ENCODE measurements at places on chromosomes 1 and 21.

DNA sequence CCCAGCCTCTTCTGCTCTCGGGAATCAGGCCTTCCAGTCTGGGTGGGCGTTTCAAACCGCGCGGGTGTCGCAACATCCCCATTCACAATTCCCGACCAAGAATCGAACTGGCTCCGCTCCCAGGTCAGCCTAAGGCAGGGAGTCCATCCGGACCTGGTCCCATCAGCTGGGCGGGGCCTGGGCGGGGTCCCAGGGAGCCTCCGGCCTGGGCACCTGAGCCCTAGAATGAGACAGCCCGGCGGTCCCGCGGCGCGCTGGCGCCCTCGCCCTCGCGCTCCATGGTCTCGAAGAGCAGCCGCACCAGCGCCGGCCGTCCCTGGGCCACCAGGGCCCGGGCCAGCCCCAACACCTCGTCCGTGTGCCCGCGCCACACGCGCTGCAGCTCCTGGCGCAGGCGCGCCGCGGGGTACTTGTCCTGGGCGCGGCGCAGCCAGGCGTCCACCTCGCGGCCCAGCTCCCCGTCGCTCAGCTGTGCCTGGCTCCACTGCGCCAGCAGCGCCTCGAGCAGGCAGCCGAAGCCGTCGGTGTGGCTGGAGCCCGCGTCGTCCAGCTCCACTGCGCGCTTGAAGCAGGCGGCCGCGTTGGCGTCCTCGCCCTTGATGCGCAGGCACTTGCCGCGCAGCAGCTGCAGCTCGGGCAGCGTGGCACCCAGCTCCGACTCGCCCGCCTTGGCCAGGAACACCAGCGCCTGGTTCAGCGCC, 16.9 kb upstream of the PARS2 start:
- ATAC-seq: peak; percentile 54

DNA sequence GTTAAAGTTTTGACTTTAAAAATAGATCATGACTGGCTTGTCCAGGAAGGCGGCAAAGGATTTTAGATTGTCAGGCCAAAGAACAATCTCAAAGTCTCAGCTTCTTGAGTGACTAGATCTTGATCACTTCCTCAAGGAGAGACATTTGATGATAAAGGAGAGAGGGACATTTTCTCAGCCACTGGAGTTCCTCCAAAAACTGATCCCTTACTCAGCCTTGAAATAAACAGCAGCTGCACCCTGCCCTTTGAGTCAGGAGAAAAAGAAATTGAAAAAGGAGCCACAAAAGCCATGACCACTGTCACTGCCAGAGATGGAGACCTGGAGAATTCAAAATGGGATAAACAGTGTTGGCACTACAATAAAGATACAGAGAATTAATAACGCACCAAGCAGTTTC, 288.4 kb upstream of the PRMT6 start:
- no peak for ATAC-seq

GRCh38 chr1:36664571-36665287, 182.0 kb upstream of the CSF3R start:
- no peak for ATAC-seq

- ATAC-seq: no peak
Measured at GRCh38 chr1:10687782-10688408, 108.6 kb downstream of the CASZ1 start.

- no peak for ATAC-seq
Measured at GRCh38 chr1:228000836-228001563, 5.8 kb upstream of the WNT3A start.

DNA sequence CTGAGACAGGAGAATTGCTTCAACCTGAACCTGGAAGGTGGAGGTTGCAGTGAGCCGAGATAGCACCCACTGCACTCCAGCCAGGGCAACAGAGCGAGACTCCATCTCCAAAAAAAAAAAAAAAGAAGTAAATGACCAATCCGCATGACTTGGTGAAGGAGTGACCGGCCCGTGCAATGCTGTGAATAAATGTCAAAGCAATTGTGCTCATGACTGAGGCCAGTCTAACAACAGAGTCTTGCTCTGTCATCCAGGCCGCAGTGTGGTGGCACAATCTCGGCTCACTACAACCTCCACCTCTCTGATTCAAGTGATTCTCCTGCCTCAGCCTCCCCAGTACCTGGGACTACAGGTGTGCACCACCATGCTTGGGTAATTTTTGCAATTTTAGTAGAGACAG, 27.8 kb upstream of the SLC19A1 start:
- no peak for ATAC-seq

- ATAC-seq: no peak
Measured at GRCh38 chr1:163650624-163651023, 328.9 kb downstream of the NUF2 start.

DNA sequence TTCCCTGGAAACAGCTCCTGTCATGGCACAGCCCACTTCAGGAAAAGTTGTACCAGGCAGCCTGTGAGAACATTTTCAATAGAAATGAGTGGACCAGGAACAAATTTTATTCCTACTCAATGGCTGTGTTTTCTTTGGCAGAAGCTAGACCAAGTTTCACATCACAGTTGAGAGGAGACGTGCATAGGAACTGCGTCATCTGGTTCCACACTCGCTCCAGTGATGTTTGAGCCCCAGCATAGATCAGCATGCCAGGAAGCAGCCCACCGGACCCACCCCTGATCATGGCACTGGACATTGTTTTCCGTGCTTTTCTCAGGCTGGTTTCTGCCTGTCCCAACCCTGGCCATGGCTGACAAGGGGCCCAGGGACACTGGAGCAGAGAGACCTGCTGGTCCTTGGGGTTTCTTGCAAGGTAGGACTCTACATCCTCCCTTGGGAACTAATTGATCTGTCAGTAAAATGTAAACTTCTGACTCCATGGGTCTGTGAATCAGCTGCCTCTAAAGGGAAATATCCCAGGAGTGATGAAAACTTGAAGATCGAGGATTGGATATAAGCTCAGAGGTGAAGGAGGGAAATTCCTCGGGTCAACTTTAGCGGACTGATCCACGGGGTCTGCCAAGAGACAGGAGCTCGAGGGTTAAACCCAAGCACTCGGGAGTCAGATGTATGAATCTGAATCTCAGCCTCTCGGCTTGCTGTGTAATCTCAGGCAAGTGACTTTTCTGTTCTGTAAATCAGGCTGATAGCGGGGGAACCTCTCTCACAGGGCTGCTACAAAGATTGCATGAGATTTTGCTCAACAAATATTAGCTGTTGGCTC, 35.7 kb downstream of the NEK2 start:
- no peak for ATAC-seq

DNA sequence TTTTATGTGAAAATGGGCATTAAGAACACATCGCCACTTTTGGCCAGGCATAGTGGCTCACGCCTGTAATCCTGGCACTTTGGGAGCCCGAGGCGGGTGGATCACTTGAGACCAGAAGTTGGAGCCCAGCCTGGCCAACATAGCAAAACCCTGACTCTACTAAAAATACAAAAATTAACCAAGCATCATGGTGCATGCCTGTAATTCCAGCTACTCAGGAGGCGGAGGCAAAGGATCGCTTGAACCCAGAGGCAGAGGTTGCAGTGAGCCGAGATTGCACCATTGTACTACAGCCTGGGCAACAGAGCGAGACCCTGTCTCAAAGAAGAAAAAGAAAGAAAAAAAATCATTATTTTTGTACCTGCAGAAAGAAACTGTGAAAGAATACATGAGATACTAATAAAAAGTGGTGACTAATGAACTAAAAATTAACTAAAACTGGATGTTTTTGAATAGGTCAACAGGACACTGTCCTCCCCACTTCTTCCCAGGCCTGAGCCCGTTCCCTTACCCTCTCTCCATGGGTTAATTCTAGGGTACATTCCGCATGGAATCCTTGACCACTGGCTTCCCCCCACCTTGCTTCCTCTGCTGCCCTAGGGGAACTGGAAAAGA, 8.3 kb upstream of the TINAGL1 start:
- no peak for ATAC-seq

DNA sequence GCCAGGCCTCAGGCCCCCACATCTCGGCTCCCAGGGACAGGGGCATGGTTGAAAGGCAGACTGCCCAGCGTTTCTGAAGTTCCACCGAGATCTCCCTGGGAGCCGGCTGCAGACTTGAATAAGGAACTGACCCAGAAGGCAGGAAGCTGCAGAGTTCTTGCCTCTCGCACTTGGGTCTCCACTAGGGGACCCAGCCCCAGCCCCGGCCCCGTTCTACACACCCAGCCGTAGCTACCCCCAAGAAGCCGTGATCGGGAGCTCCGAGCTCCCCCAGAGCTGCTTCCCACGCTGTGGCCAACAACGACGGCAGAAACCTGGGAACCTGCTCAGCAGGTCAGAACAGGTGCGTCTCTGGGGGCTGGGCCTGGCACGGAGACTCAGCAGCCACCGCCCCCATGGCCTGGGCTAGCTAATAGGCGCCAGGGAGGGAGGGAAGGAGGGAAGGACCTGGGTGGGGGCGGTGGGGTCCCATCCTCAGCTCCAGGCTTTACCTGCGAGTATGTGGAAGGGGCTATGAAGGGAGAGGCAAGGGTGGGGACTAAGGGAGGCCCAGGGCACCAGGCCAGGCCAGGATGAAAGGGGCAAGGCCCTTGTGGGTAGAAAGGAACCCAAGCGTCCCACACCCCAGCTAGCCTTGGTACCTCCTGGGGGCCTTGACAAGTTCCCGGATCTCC, at the start of gene NECTIN4:
TSS of gene NECTIN4 (minus strand) at position 308 of the 674 bp plus-strand sequence. CDS start at position 46, 262 bp downstream.
- ATAC-seq: no peak

- peak; percentile 88 for ATAC-seq
Measured at GRCh38 chr1:226674892-226675714, 64.0 kb downstream of the ITPKB start.

DNA sequence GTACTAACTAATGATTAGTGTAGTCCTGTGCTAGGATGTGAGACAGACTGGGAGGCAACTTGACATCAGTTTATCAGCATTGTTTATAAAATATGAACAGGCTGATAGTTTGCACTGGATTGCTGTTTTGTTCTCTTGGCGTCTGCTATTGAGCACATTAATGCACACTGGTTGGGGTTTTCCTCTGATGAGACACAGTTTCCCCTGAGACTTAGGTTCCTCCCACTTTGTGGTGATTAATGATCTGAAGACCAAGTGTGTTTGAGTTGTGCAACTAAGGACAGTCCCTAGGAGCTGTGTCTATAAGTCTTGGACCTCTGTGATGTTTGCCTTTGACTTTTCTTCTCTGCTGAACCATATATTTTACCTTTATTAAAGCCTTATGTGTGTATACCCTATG, 1015.4 kb downstream of the AMY1C start:
- peak; percentile 98 for ATAC-seq

GRCh38 chr1:233520261-233521191, 93.4 kb upstream of the KCNK1 start:
- ATAC-seq: no peak

- peak; percentile 89 for ATAC-seq
Measured at GRCh38 chr1:1427106-1427819, 6.2 kb upstream of the ANKRD65 start.

GRCh38 chr1:203407296-203407695, 56.4 kb upstream of the FMOD start:
- no peak for ATAC-seq

DNA sequence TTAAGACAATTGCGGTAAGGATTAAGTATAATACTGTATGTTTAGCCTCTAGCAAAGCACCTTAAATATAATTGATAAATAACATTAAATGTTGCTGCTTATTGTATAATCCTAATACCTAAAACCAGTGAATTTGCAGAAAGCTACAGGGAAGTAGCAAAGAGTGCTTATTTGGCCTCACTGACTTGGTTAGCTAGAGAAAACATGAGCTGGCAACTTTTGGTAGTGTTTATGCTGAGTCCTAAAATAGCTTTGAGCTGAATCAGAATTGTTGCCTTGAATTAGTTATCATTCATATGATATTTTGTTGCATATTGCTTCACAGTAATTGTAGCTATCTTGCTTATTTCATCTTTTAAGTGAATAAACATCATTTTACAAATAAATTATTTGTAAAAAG, 3.5 kb downstream of the TRIM67 start:
- ATAC-seq: no peak

GRCh38 chr1:84539972-84540371, 33.6 kb upstream of the GNG5 start:
- ATAC-seq: no peak

- peak; percentile 72 for ATAC-seq
Measured at GRCh38 chr1:88998716-88999115, 6.3 kb upstream of the KYAT3 start.

Data from stimulated activated memory B cell treated with anti-CD40 and anti-IgM and Interleukin-4, amounts not matched to agents 10 μg/mL and 1 μg/mL and 100 μg/mL, for 72 hours (primary cell).